ENCODE measurements at places on chromosomes 11 and 22.

DNA sequence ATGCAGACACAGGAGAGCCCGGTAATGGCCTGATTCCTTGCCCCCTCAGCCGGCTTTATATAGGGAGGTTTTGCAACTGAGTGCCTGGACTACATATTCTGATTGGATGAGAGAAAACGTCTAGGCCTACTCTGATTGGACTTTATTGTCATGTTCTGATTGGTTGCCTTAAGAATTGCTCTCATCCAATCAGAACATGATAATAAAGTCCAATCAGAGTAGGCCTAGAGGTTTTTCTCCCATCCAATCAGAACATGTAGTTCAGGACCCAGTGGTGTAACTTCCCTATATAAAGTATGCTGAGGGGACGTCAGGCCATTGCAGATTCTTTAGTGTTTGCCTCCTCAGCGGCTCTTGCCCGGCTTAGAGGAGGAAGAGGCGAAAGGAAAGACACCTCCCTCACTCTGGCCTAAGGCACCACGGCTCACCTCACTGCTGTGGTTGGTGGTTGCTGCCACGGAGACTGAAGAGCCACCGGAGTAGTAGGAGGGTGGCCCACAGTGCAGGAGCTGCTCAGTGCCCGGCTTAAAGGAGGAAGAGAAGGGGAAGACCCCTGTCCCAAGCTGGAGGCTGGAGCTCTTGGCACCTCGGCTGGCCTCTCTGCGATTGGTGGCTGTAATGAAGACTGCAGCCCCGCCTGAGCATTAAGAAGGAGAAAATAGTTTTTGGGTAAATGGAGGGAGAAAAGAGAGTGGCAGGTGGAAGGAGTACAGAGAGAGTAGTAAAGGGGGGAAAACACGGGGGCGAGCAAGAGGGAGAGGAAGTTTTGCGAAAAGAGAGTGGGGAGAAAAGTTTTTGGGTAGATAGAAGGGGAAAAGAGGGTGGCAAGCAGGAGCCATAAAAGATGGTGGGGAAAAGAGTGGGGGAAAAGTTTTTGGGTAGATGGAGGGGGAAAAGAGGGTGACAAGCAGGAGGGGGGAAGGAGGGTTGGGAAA lies 116.7 kb upstream of the SERPIND1 start:
- DNase-seq: no peak
- H3K27ac ChIP-seq: no peak overlapping the region
- H3K4me3 ChIP-seq: no peak overlapping the region

DNA sequence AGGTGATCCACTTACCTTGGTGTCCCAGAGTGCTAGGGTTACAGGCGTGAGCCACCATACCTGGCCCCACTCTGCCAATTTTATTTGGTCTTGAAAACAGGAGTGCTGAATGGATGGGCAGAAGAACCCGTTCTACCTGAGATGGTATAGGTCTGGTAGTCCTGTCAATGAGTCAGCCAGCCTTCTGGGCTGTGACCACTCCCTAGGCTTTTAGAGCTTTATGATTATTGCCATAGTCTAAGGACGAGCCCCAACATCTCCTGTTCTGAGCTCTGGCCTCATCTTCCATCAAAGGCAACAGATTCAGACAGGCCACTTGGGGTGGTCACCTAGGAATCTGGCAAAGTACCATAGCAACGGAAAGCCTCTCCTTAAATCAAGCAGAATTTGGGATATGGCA lies 11.5 kb downstream of the ZDHHC5 start:
- no peaks in the 10 kb centered on the region for H3K27me3 ChIP-seq
- no peak for DNase-seq
- H3K4me1 ChIP-seq: peaks cover 50% of the 10 kb centered on the region
- H3K36me3 ChIP-seq: peaks cover 43% of the 10 kb centered on the region
- no peak overlapping the region for H3K27ac ChIP-seq
- H3K4me3 ChIP-seq: no peak overlapping the region

GRCh38 chr11:68584991-68585524 lies 99.3 kb upstream of the GAL start:
- H3K36me3 ChIP-seq: peaks cover 34% of the 10 kb centered on the region
- no peak overlapping the region for H3K4me3 ChIP-seq
- DNase-seq: no peak
- no peak overlapping the region for H3K27ac ChIP-seq
- no peaks in the 10 kb centered on the region for H3K27me3 ChIP-seq
- H3K4me1 ChIP-seq: no peaks in the 10 kb centered on the region

GRCh38 chr11:92458486-92458885 lies 233.9 kb downstream of the FAT3 start:
- no peaks in the 10 kb centered on the region for H3K36me3 ChIP-seq
- H3K27me3 ChIP-seq: no peaks in the 10 kb centered on the region
- no peaks in the 10 kb centered on the region for H3K4me1 ChIP-seq
- no peak overlapping the region for H3K4me3 ChIP-seq
- no peak for DNase-seq

DNA sequence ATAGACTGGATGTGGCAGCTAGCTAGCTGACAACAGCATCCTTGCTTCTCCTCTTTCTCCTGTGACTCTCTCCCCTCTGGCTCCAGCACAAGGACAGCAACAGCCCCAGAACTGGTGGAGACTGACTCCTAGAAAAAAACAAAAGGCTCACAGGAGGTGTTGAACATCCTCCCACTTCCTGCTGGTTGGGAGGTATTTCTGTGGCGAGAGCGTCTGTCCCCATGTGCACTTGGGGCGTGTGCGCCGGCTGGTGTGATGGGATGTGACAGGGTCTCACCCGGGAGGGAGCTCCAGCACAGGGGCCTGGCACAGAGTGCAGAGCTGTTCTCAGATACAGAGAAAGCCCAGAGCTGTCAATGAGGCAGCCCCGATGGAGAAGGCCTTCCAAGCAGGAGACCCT lies 107.2 kb upstream of the E2F8 start:
- H3K36me3 ChIP-seq: no peaks in the 10 kb centered on the region
- no peak for DNase-seq
- peaks cover 24% of the 10 kb centered on the region for H3K27me3 ChIP-seq
- no peak overlapping the region for H3K4me3 ChIP-seq
- H3K27ac ChIP-seq: no peak overlapping the region
- no peaks in the 10 kb centered on the region for H3K4me1 ChIP-seq

- no peaks in the 10 kb centered on the region for H3K36me3 ChIP-seq
- H3K27me3 ChIP-seq: no peaks in the 10 kb centered on the region
- DNase-seq: no peak
- no peak overlapping the region for H3K27ac ChIP-seq
- no peak overlapping the region for H3K4me3 ChIP-seq
Observed at GRCh38 chr11:94302776-94303175, 1.6 kb upstream of the IZUMO1R start.

DNA sequence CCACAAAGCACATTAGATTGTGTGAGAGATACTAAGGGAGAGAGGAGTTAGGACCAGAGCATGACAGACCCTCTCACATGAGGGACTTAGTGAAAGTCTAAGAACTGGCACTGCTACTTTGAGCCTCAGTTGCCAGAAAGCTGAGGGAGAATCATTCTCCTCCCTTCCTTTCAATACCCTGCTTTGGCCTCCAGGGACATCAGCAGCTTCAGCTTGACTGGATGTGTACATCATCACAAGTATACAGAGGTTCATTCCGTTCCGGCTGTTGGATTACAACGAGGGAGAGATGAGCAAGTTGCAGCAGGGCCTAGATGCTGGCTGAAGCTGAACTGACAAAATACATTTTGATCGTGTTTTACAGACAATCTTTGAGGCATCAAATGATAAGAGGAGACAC lies 15.7 kb upstream of the ANO5 start:
- no peak overlapping the region for H3K27ac ChIP-seq
- H3K4me1 ChIP-seq: no peaks in the 10 kb centered on the region
- H3K4me3 ChIP-seq: no peak overlapping the region
- no peaks in the 10 kb centered on the region for H3K36me3 ChIP-seq

- no peaks in the 10 kb centered on the region for H3K36me3 ChIP-seq
- no peak overlapping the region for H3K27ac ChIP-seq
Observed at GRCh38 chr11:134764367-134764766, 352.3 kb upstream of the B3GAT1 start.

DNA sequence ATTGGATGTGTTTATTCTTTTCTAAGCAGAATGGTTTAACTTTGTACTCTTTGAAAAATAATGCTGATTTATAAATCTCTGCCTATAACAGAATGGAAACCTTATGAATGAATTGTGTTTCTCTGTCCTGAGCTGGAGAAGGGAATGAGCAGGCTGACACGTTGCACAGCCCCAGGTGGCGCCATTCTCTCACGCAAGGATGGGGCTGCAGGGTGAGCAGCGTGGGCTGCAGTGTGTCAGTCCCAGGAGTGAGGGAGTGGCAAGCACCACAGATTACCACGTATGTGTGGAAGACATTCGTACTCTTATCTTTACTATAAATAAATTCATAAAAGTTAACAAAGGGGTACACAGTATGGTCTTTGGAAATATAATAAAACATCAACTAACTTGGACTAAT lies 33.4 kb downstream of the FDX1 start:
- H3K36me3 ChIP-seq: peaks cover 7% of the 10 kb centered on the region
- peak; percentile 24 for DNase-seq
- no peak overlapping the region for H3K4me3 ChIP-seq
- H3K27ac ChIP-seq: no peak overlapping the region

- no peaks in the 10 kb centered on the region for H3K36me3 ChIP-seq
- H3K27me3 ChIP-seq: no peaks in the 10 kb centered on the region
- no peak overlapping the region for H3K27ac ChIP-seq
- H3K4me3 ChIP-seq: no peak overlapping the region
- H3K4me1 ChIP-seq: peaks cover 92% of the 10 kb centered on the region
- no peak for DNase-seq
Observed at GRCh38 chr11:128708660-128709059, 14.8 kb downstream of the FLI1 start.

GRCh38 chr22:22773979-22774604 lies 113.5 kb upstream of the IGLL5 start:
- H3K27me3 ChIP-seq: no peaks in the 10 kb centered on the region
- peaks cover 4% of the 10 kb centered on the region for H3K4me1 ChIP-seq
- no peak overlapping the region for H3K4me3 ChIP-seq
- H3K27ac ChIP-seq: no peak overlapping the region
- no peaks in the 10 kb centered on the region for H3K36me3 ChIP-seq

- H3K4me3 ChIP-seq: no peak overlapping the region
- H3K27me3 ChIP-seq: no peaks in the 10 kb centered on the region
- no peaks in the 10 kb centered on the region for H3K36me3 ChIP-seq
Observed at GRCh38 chr11:3154001-3154599, 11.0 kb downstream of the OSBPL5 start.

GRCh38 chr22:27671413-27671935 lies 130.1 kb downstream of the MN1 start:
- no peaks in the 10 kb centered on the region for H3K27me3 ChIP-seq

GRCh38 chr22:50507421-50507990 lies at the start of gene LMF2:
LMF2 (minus strand) TSS chr22:50507702; CDS start chr22:50507675, 27 bp downstream.
- DNase-seq: peak; percentile 87
- peak within 1 kb of the TSS; percentile 80 for H3K4me3 ChIP-seq
- peaks cover 23% of the 10 kb centered on the region for H3K4me1 ChIP-seq
- H3K27ac ChIP-seq: peak within 1 kb of the TSS; percentile 88
- H3K27me3 ChIP-seq: no peaks in the 10 kb centered on the region

DNA sequence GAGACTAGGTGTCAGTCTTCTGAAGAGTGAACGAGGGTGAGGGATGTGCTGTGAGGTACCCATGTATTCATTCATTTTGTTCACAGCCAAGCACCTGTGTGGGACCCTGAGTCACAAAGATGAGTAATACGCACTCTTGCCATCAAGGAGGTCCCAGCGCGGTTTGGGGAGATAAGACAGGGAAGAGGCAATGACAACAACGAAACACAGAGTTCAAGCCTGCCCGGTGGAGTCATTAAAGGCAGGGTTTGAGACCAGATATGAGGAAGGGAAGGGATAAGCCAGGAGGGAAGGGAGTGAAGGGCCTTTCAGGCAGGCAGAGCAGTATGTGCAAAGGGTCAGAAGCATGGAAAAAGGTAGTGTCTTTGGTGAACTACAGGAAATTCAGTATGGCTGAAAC lies 4.6 kb downstream of the DCHS1 start:
- peaks cover 60% of the 10 kb centered on the region for H3K4me1 ChIP-seq
- H3K36me3 ChIP-seq: no peaks in the 10 kb centered on the region
- no peaks in the 10 kb centered on the region for H3K27me3 ChIP-seq
- no peak overlapping the region for H3K27ac ChIP-seq

- no peak for DNase-seq
- H3K27ac ChIP-seq: no peak overlapping the region
- H3K4me3 ChIP-seq: no peak overlapping the region
- peaks cover 14% of the 10 kb centered on the region for H3K36me3 ChIP-seq
- H3K4me1 ChIP-seq: no peaks in the 10 kb centered on the region
Observed at GRCh38 chr22:45843031-45843430, 133.9 kb downstream of the WNT7B start.

DNA sequence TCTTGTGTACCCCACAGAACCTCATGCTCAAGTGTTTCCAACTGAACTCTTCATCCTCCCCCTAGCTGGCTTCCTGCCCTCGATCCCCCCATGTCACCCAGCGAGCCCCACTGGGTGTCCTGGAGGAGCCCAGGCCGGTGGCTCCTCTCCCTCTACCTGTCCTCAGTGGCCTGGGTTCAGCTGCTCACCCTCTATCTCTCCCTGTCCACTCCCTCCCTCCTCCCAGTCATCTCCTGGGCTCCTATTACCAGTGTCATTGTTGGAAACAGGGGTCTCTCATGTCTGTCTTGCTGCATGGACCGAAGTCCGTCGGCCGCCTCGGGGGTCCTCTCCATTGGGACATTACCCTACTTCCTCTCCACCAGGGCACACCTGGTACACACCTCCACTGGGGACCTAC lies 12.9 kb upstream of the MPPED1 start:
- H3K4me3 ChIP-seq: no peak overlapping the region
- H3K36me3 ChIP-seq: no peaks in the 10 kb centered on the region
- no peaks in the 10 kb centered on the region for H3K27me3 ChIP-seq
- no peak overlapping the region for H3K27ac ChIP-seq
- DNase-seq: no peak

GRCh38 chr11:11514246-11514645 lies 107.6 kb downstream of the GALNT18 start:
- no peaks in the 10 kb centered on the region for H3K27me3 ChIP-seq
- no peaks in the 10 kb centered on the region for H3K36me3 ChIP-seq
- H3K4me3 ChIP-seq: no peak overlapping the region
- H3K4me1 ChIP-seq: no peaks in the 10 kb centered on the region
- no peak overlapping the region for H3K27ac ChIP-seq

DNA sequence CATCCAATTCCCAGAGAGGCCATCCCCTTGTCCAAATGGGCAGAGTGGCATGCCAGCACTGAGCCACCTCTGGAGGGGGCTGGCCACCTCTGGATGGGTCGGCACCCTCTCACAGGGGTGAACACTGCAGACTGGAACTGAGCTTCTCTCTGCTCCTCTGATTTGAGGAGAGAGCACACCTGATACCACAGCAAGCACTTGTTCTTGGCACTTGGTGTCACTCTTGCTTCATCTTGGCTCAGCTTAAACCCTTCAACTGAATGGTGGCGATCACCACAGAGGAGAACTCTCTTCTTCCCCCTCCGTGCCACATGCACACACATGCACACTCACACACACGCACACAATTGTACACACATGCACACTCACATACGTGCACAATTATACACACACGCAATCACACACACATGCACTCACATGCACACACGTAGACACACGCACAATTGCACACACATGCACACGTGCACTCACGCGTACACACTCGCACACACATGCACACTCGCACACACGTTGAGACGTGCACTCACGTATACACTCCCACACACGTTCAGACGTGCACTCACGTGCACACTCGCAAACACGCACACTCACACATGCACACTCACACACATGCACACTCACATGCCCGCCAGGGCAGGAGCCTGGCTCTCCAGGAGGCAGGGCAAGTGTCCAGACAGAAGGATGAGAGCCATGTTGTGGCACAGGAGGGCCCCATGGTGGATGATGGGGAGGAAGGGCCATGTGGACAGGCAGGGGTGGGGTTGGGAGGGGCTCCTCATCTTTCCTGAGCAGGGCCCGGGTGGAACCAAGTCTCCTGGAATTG lies 23.4 kb downstream of the OVOL1 start:
- H3K36me3 ChIP-seq: no peaks in the 10 kb centered on the region
- H3K4me3 ChIP-seq: no peak overlapping the region
- no peak overlapping the region for H3K27ac ChIP-seq
